ENCODE measurements at places on chromosomes 11 and 22. TPM values are rescaled to one million over a fixed set of nuclear protein-coding genes. Genes with fewer than 3 reads are reported as not detected.
A peak's percentile ranks its signal among the peaks of the same experiment; 100 is the strongest.

DNA sequence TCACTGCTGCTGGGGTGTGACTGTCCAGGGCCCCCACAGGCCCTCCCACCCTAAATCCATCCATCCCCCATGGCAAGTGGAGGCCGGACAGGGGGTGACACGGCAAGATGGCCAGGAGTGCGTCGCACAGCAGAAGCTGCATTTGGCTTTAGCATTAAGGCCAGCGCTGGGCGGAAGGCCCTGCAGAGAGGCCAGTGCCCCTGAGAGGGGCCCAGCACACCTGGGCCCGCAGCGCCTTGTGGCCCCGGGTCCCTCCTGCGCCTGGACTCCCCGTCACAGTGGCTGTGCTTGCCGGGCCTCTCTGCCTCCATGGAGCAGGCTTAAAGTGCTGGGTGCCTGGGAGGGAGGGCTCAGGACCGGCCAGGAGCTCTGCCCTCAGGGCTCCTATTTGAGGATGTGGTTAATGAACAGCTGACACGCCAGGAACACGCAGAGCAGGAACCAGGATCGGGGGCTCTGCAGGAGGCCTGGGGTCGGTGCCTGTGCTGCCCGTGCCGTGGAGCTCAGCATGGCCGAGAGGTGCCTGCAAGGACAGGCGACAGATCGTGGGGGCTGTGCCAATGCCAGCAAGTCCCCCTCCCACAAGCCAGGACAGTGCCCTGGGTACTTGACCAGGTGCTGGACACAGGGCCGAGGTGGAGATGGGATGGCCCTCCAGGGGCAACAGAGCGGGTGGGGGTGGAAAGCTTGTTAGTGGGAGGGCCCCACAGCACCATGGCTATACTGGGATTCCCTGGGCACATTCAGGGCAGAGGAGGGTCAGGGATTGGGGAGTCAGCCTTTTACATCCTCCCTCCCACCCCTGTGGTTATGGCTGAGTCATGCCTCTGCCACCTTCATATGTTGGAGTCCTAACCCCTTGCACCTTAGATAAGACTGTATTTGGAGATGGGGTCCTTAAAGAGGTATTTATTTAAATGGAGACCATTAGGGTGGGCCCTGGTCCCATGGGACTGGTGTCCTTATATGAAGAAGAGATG lies 30.9 kb upstream of the CARS1 start:
- peak; percentile 39 for DNase-seq

Gene CYP2D6
- 1.0 TPM for total RNA-seq

GRCh38 chr22:42287174-42287890 lies 16.9 kb upstream of the TCF20 start:
- DNase-seq, result no peak

GRCh38 chr11:40139536-40139935 lies 1319.9 kb downstream of the LRRC4C start:
- DNase-seq, result no peak

- peak; percentile 22 for DNase-seq
These were observed 988 bp downstream of the RPS3 start for GRCh38 chr11:75400146-75400865.

- DNase-seq, result no peak
These were observed 3.7 kb downstream of the TMEM123 start for GRCh38 chr11:102448869-102449224.

- DNase-seq, result no peak
These were observed 21.4 kb downstream of the IL17REL start for GRCh38 chr22:49991167-49991566.

DNA sequence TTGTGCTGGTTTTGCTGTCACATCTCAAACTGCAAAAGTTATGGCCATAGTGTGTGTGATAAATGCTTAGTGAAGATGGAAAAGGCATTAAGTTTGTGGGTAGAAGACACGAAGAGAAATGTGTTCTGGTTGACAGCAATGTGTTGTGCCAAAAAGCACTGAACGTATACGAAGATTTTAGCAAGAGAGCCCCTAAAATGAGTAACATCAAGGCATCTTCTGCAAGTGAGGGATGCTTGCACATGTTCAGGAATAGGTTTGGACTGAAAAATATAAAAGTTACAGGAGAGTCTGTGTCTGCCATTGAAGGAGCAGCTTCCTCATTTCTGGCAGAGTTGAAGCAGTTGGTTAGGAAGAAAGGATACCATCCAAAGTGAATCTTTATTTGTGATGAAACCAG lies 167.1 kb downstream of the ADAMTS15 start:
- no peak for DNase-seq

Measured in mammary epithelial cell (primary cell).